ENCODE measurements at places on chromosomes 16 and 17.

- DNase-seq, result peak; percentile 34
These were observed 11.3 kb downstream of the MCRIP1 start for GRCh38 chr17:81821603-81822311.

DNA sequence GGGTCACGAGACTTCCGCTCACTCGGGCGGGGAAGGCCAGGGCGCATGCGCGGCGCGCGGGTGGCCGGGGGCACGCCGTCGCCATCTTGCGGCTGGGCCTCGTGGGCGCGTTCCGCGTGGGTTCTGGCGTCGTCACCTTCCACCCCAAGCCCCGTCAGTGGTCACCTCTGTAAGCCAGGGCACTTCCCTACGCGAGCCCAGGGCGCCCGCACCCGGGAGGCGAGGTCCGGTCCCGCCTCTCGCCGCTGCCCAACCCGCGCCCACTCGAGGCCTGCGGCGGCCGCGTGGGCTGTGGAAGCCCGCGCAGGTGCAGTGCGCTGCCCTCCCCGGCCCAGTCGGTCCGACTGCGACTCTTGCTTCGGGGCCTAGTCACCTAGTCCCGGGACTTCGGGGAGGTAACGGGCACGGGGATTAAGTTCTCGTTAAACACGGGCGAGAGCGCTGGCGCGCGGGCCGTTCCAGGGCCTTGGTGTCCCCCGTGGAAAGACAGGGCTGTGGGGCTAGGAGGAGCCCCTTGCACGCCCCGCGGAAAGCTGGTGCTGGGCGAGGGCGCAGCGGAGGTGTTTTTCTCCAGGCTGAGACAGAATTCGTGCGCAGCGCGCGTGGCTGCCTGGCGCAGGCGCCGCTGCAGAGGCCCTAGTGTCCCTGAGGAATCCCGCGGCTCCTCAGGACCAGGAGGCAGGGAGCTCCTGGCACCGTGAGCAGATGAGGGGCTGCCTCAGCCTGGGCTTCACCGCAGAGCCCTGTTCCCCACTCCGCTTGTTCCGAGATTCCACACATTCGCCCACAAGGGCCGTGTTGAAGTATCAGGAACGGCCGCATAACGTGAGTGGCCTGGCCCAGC, 472 bp upstream of the ARHGDIA start:
- peak; percentile 85 for DNase-seq

GRCh38 chr16:69382421-69382820, 3.4 kb downstream of the TERF2 start:
- DNase-seq, result no peak

- no peak for DNase-seq
These were observed 287 bp upstream of the INTS2 start for GRCh38 chr17:61928101-61928436.

GRCh38 chr16:24539850-24540601, 660 bp downstream of the RBBP6 start:
- no peak for DNase-seq

- no peak for DNase-seq
These were observed 1.1 kb upstream of the CRHR1 start for GRCh38 chr17:45782889-45783592.

DNA sequence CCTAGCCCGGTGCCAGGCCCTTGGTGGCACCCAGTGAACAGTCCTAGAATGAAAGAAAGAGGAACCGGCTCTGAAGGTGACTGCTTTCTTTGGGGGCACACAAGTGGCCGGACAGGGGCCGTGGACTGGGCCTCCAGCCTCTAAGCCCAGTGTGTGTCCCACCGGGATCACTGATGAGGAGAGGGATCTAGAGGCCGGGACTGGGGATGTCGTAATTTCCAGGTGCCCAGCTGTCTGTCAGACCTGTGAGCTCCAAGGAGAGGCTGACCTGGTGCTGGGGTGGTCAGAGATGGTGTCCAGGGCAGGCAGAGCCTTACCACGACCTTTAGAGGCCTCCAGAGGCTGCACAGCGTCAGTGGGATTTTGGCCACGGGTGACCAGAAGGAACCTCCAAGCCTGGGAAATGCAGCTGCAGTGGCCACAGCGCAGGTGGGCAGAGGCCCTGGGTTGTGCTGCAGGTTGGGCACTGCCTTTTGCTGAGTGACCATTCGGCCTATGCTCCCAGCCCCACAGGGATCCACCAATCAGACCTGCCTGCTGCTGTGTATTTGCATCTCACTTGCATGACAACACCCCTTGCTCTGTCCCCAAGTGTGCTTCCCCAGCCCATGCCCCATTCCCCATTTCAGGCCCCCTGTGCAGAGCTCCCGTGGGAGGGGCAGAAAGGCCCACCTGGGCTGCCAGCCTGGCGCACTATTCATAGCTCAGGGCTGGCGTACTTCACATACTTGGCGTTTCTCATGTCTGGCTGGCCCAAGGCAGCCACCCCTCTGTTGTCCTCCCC, 12.5 kb downstream of the ARHGAP23 start:
- no peak for DNase-seq

- DNase-seq, result no peak
These were observed 11.2 kb downstream of the CDRT15 start for GRCh38 chr17:14225254-14225980.

GRCh38 chr17:19911033-19911432, 43.3 kb upstream of the ULK2 start:
- DNase-seq, result no peak

GRCh38 chr17:15123593-15124263, 141.4 kb downstream of the PMP22 start:
- peak; percentile 23 for DNase-seq

DNA sequence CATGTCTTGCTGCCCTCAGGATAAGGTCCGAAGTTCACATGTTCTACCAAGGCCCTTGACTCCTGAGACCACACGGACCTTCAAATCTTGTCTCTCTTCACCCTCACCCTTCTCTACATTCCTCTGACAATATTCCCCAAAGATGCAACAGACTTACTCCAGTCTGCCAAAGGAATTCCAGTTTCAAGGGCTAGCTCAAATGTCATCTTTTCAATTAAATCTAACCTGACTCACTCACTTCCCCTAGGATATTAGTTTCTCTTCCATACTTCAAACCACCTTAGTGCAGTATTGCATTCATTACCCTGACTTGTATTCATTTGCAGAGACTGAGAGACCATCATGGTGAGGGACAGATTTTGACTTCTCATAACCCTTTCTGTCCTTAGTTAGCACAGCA, 59.6 kb upstream of the ADCY9 start:
- no peak for DNase-seq

- peak; percentile 77 for DNase-seq
These were observed 2.2 kb upstream of the MPG start for GRCh38 chr16:75580-76501.

GRCh38 chr17:17216776-17217175, 10.6 kb upstream of the PLD6 start:
- DNase-seq, result no peak

- DNase-seq, result no peak
These were observed 314.3 kb downstream of the SOX9 start for GRCh38 chr17:72434991-72435618.

- DNase-seq, result no peak
These were observed 20.9 kb upstream of the DRG2 start for GRCh38 chr17:18066866-18067265.
